Stimulated activated CD8-positive, alpha-beta memory T cell treated with anti-CD3 and anti-CD28 coated beads, Interleukin-15, amount 100 ng/mL, for 24 hours (primary cell): ENCODE measurements at places on chromosomes 1 and 21.
A peak's percentile ranks its signal among the peaks of the same experiment; 100 is the strongest.

DNA sequence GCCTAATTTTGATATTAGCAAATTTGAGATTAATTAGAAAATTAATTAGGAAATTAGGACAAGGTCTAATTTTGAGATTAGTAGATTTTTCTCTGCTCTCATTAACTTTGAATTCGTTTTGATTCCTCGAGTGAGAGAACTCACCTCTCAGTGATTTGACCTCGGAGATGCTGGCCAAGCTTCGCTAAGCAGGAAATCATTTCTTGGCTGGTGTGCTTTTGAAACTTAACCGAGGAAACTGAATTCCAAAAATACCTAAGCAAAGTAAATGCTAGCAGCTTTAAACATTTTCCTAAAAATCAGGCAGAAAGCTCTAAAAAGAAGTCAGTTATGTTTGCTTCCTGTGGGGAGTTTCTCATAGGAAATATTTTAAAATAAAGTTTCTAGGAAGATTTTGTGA lies 34.9 kb downstream of the CDC14A start:
- no peak for DNase-seq

DNA sequence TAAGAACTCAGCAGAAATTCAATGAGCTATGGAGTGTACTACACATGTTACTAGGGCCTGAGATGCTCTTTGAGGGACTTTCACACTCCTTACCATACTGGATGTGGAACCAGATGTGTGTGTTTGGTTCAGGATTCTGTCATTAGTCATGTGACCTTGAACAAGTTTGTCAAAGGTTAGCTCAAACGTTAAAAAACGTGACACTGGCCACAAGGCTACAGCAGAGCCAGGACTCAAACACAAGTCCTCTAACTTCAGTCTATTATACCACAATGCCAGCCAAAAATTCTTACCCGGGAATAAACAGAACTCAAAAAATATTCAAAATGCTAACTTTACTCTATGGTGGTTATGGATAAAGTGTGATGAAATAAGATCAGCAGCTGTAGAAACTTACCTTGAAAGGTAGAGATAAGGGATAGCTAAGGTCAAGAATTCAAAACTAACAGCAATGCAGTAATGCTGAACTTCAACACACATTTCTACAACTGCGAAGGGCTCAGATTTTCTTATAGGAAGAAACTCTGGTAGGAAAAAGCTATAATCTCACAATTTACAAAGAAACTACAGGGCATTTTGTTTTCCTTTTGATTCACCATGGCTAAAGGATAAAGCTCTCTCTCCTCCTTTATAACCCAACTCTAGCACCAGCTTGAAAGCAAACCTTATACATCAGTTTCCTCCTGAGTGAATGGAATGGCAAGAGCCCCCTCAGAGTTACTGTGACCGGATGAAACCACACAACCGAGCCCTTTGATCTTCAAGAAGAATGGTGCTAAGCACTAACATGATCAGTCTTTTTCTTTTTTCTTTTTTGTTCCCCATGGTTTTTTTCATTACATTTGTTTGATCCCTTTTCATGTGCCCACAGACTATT lies 233.9 kb downstream of the SLC45A1 start:
- DNase-seq, result no peak

DNA sequence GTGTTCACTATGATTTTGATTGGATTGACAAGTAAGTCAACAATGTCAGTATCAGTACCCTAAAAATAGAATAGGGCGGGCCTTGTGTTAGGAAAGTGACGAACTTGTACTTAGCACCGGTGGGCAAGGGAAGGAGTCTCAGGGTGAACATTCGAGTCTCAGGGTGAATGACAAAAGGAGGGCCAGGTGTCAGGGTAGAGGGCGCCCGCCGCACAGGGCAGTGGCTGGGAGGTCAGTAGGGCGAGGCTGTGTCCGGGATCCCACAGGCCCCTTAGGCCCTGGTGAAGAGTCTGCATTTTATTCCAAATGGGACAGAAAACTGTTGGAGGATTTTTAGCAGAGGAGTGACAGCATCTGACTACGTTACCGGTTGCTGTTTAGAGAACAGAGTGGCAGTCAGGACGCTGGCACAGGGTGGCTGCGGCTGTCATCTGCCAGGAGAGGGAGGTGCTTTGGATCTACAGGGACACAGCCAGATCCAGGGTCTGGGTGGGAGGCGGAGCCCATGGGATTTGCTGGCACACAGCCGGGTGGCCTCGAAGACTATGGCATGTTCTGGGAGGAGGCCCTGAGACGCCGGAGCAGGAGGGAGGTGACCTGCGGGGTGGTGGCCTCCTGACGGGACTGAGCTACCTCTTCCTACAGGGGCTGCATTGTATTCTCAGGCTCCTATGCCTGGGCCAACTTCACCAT lies 11.0 kb downstream of the AGTRAP start:
- no peak for DNase-seq

- no peak for DNase-seq
Observed at GRCh38 chr1:100769323-100769722, 49.8 kb downstream of the VCAM1 start.

- peak; percentile 41 for DNase-seq
Observed at GRCh38 chr1:153945131-153945794, 1.3 kb downstream of the DENND4B start.

DNA sequence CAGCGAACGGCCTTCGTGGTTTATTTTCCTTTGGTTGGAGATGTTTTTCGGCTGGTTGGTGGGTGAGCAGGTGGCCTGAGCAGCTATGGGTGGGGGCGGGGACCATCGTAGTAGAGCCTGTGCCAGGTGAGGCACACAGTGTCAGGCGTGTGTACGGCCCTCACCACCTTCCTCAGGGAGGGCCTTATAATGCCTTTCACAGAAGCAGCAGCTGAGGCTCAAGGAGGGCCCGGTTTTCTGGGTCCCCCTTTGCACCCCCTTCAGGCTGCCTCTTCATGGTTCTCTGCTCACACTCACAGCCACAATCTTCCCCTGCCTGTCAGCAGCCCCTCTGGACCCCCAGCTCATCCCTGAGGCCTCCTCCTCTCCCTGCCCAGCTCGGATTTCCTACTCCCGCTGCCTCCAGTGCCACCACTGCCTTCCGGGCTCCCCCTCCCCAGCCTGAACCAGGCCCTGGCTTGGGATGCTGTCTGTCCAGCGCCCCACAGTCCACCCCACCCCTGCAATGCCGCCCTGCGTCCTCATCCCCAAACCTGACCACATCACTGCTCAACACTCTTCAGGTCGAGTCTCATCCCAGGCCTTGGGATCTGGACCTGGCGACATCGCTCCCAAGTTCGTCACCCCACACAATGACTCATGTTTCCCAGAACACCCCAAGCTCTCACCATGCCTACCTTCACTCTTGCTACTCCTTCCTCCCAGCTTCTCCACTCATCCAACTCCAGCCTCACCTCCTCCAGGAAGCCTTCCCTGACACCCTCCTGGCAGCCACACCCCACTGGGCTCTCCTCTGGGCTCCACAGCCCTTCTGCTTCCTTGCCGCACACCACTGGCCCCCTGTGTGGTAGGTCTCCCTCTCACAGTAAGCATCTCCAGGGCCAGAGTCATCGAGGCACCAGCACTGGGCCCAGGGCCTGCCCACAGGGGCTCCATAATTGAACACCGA lies 53.9 kb downstream of the DMRTB1 start:
- DNase-seq, result no peak

GRCh38 chr1:18734461-18735223 lies 104.0 kb downstream of the PAX7 start:
- DNase-seq, result no peak

DNA sequence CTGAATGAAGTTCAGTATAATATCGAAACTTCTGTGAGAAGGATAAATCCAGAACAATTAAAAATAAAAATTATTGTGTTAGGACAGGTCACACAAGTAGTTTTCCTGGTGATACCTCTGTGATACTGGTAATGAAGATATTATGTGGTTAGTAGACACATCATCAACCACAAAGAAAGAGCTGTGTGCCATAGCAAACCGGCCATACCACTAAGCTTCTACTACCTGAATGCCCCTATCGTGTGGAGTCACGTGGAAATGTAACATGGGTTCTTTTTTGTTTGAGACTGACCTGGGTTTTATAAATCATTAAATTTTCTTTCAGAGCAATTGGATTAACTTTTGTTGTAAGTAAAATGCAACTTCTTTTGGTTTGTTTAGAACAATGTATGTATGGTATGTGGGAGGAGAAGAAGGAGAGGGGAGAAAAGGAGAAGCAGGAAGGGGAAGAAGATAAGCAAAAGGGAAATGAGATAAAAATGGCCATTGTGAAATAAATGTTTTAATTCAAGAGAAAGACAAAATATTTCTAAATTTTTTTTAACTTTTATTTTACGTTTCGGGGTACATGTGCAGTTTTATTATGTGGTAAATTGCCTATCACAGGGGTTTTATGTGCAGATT lies 58.2 kb upstream of the LRRC8B start:
- DNase-seq, result no peak

DNA sequence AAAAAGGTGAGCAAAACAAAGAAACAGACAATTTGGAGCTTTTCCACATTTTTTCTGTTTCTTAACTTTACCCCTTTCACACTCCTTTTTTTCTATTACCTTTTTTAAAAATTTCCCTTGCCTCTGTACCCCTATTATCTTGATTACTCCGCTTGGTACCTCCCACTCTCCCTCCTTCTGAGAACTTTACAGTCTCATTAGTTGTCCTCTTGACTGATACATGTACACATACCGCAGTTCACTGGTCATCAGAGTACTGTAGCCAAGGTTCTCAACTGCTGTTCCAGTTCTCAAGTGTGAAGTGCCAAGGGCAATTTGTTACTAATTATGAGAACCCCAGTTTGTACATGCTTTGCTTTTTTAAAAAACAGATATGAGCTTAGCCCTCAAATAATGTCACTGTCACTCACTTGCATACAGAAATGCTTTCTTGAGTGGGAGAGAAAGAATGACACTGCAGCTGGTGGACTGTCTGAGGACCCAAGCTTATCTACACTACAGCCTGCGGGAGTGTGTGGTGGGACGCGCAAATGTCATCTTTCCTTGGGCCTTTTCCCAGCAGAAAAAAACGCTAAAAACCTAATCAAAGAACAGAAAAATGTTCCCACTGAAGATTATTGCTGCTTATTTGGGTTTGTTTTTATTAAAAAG lies 160.8 kb downstream of the DISP1 start:
- no peak for DNase-seq

DNA sequence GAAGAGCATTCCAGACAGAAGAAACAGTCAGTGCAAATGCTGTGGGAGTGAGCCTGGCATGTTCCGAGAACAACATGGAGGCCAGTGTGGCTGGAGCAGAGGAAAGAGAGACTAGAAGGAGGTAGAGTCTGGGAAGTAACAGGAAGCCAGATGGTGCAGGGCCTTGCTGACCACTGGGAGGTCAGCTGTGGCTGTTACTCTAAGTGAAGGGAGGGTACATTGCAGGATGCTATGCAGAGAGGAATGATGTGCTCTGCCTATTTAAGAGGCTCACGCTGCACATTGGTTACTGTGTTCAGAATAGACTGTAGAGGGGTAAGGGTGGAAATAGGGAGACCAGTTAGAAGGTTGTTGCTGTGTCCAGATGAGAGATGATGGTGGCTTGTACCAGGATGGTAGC lies 88.6 kb upstream of the CACNA1E start:
- DNase-seq, result no peak

GRCh38 chr1:108600504-108600903 lies 40.6 kb downstream of the EEIG2 start:
- no peak for DNase-seq

GRCh38 chr1:22711591-22712501 lies 1.2 kb downstream of the EPHB2 start:
- DNase-seq, result no peak

GRCh38 chr1:73701826-73702225 lies 496.1 kb downstream of the LRRIQ3 start:
- DNase-seq, result no peak

DNA sequence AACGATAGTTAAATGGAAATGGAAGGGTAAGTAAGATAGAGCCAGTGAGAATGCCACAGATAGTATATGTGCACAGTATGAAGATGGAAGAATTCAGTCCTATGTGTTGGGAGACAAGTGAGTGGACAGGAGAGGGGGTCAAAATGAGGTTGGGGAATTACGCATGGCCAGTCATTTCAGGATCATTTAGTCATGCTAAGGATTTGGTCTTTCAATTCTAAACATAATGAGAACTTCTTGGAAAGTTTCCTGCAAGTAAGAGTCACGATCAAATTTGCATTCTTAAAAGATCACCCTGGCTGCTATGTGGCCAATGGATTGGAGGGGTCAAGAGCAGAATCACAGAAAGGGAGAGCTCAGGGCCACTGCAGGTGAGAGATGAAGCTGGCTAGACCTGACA lies 64.0 kb upstream of the KCNK2 start:
- no peak for DNase-seq

GRCh38 chr1:214943054-214943453 lies 139.5 kb upstream of the KCNK2 start:
- DNase-seq, result no peak

- DNase-seq, result no peak
Observed at GRCh38 chr1:95604771-95605170, 370.8 kb downstream of the RWDD3 start.

GRCh38 chr1:48645883-48646282 lies 130.8 kb downstream of the BEND5 start:
- DNase-seq, result no peak

DNA sequence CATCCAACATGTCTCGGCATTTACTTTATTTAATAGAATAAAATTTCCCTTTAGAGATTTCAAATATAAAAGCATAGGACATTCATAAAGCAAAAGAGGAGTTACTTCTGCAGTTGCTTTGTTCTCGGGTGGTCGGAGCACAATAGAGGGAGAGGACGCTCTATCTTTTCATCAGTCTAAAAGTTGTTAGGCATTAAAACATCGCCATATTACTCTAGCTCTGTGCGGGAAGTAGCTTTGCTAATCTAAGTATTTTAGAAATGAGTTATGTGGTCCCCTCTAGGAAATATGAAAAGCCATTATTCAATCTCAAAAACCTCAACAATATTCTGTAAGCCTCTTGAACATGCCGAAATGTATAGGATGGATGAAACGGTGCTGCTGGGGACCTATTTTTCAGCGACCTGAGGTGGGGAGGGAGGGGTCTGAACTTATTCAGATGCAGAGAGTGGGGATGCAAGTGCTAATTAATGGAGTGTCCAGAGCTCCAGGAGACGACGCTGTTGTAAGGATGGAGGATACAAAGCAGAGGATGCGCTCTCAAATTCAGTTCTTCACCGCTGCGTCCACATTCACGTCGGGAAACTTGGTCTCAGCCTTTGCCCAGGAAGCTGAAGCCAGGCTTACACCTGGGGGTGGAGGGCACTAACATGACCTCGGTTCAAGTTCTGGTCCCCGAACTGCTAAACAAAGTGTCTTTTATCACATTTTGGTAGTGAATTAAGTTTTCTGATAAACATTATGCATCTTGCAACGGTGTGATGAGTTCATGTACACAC lies 6.3 kb downstream of the CDKN2C start:
- no peak for DNase-seq

- DNase-seq, result no peak
Observed at GRCh38 chr1:45033356-45033755, 21.3 kb downstream of the UROD start.

DNA sequence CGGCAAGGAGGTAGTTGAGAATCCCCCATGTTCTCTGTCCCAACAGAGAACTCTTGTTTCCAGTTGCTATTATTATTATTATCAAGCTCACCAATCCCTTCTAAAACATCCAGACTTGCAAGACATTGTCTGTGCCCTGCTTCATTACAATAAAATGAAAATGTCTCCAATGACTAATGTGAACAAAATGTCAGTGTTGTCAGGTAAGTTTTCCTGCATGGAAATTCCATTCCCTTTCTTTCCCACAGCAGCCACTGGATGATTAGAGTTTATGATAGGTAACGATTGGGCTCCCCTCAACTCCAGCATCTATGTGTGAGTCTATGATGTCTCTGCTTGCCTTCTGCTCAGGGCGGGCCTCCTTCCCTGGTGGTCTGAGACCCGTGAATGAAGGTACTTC lies 8.9 kb upstream of the DYRK1A start:
- no peak for DNase-seq
